ENCODE measurements at places on chromosomes 5 and 9.
A peak's percentile ranks its signal among the peaks of the same experiment; 100 is the strongest.

GRCh38 chr9:83505282-83505681 lies 32.9 kb downstream of the FRMD3 start:
- DNase-seq: no peak

GRCh38 chr5:141420855-141421488 lies at the start of gene PCDHGA11:
TSS of gene PCDHGA11 (plus strand) at chr5:141421051. CDS start at chr5:141421228, 177 bp downstream.
- DNase-seq: peak; percentile 69

- DNase-seq: no peak
Observed at GRCh38 chr9:87443461-87443860, 54.2 kb upstream of the DAPK1 start.

DNA sequence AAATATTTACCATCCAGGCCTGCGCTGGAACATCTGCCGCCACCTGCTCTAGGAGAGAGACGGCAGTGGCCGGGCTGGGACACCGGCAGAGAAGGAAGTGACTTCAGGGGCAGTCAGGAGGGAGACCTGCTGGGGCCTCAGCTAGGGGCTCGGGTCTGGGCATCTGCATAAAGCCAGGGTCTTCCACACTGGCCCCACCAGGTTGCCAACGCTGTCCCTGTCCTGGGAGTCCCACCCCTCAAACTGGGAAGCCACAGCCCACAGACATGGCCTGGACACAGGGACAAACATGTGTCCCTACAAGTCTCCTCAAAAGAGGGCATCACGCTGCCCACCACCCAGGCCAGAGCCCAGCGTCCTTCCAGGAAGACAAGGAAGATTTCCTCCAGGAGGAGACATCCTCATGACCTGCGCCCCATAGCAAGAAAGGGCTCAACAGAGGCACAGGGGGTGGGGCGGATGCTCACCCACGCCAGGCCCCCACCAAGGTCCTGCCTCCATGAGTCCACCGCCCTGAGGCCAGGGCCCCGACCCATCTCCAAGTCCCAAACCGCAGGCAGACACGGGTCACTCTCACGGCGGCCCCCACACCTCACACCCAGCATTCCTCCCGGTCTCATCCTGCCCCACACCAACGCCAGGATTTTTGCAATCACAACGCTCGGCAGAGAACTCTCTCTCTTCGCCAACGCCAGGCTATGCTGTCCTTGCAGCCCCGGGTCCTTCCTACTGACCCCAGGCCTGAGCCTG lies 9.0 kb downstream of the VAV2 start:
- DNase-seq: peak; percentile 33

GRCh38 chr9:86079421-86079831 lies 19.9 kb downstream of the GOLM1 start:
- no peak for DNase-seq

GRCh38 chr9:26811106-26811505 lies 81.5 kb downstream of the CAAP1 start:
- no peak for DNase-seq

Data from lower lobe of right lung (tissue), 2 donors.